ENCODE measurements at places on chromosomes 5 and 9.

GRCh38 chr9:99063522-99063921 is 41.4 kb upstream of the TGFBR1 start:
- DNase-seq, result no peak

- DNase-seq, result no peak
These were observed 91.9 kb upstream of the STC2 start for GRCh38 chr5:173420108-173420507.

- DNase-seq, result no peak
These were observed 14.9 kb upstream of the TMEM38B start for GRCh38 chr9:105679257-105680022.

DNA sequence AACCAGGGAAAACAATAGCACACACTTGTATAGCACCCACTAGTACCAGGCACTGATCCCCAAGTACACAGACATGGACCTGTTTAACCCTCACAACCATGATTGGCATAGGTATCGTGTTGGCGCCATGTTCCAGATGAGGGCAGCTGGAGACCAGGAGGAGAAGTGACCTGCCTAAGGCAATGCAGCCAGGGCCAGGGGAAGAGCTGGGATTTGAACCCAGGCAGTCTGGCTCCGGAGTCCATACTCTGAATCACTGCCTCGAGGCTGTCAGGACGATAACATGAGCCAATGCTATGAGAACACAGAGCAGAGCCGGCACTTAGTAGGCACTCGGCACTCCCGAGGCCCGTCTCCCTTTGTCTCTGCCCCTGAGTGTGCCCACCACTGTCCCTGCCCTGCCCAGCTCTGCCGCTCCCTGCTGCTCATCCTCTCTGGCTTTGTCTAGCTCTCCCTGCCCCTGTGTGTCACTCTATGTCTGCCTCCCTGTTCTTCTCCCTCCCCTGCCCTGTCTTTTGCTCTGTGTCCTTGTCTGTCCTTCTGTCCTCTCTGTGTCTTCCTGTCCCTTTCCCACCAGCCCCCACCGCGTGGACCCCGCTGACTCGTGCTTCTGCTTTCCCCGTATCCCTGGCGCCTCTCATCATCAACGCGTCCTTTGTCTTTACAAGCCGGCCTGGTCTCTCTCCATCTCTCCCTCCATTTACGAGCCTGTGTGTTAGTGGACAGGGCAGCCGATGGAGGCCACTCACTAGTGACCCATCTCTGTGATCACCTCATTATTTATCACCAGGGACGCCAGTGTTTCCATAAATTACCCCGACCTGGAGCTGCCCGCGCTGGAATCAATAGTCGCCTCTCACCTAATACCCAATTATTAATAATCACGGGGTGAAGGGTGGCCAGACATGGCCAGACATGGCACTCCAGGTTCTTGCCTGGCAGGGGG is 99.4 kb upstream of the MVB12B start:
- DNase-seq, result no peak

GRCh38 chr5:172766287-172767108 is 4.5 kb downstream of the DUSP1 start:
- no peak for DNase-seq

- no peak for DNase-seq
These were observed 1.9 kb downstream of the ALDH1A1 start for GRCh38 chr9:72950875-72951442.

- DNase-seq, result no peak
These were observed 24.5 kb upstream of the LTC4S start for GRCh38 chr5:179769271-179769670.

- DNase-seq, result no peak
These were observed 178.4 kb downstream of the PJA2 start for GRCh38 chr5:109231331-109231730.
